ENCODE measurements at places on chromosomes 1 and 21. TPM values are rescaled to one million over a fixed set of nuclear protein-coding genes. Genes with fewer than 3 reads are reported as not detected.

The TRABD2B gene
- 0.18 TPM for total RNA-seq

The PRAMEF13 gene
- total RNA-seq = not detected

The SEMA4A gene
- 3.7 TPM for total RNA-seq

The HAO2 gene
- total RNA-seq = 0.12 TPM

The NEK2 gene
- total RNA-seq = not detected

The OR2T35 gene
- not detected for total RNA-seq

The ID3 gene
- total RNA-seq = 274 TPM

DNA sequence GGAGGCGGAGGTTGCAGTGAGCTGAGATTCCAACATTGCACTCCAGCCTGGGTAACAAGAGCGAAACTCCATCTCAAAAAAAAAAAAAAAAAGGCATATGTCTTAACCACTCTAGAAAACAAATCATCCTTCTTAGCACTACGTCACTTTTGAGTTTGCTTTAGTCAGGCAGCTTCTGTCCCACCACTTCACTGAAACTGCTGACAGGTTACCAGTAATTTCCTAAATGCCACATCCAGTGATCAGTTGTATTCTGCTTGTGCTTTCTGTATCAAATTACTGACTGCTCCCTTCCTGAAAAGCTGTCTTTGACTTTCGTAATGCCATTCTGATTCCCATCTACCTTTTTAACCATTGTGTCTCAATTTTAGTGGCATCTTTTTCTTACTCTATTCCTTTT lies 21.7 kb downstream of the RCOR3 start:
- DNase-seq = no peak

DNA sequence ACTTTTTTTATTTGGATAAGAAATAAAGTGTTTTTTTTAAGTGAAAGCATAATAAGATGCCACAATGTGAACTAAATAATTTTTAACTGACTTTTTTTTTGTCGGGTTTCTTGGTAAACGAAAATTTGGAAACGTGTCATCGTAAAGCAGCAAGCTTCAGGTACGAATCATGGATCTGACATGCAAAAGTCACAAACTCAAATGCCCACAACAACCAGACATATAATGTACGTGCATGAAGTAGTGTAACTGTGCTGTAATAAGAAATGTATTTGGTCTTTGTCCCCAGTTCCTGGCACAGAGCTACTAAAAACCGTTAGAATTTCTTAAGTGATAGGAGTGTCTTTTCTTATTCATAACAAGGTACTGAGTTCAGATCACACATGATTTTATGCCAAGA lies 44.3 kb upstream of the LRRC7 start:
- DNase-seq = no peak

DNA sequence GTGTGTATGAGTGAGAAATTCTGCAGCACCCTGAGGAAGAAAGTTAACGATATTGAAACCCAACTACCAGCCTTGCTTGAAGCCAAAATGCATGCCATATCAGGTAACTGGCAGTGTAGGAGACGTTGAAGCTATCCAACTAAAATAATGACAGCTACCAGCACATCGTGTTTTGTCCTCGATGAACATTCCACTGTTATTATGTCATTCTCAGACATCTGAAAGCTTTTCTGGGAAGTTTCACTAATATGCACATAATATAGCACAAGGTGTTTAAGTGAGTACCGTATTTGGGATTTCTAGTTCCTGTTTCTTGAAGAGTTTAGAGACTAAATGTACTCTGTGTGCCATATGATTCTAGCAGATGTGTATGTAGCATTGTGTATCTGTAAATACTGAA lies 173.5 kb downstream of the DISC1 start:
- DNase-seq = no peak

DNA sequence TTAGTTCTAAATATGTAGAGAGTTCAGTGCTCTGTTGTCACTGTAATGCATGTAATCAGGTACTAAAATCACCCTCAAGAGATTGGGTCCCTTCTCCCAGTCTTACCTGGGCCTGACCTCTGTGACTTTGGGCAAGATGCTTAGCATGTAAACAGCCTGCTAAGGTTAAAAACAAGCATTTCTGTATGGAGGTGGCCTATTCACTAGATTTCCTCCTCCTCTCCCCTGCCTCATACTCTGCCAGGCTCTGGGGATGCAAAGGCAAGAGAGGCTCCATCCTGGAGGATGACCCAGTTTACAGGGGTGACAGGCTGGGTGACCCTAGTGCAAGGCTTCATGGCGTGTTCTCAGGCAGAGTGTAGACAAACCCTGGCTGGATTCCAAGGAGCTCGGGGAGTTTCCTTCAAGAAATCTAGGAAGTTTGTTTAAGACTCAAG lies 28.8 kb downstream of the VANGL2 start:
- DNase-seq = no peak

GRCh38 chr1:75600781-75601180 lies 10.1 kb downstream of the SLC44A5 start:
- no peak for DNase-seq

- DNase-seq = no peak
Observed at GRCh38 chr1:244241438-244241837, 190.4 kb downstream of the ZBTB18 start.

DNA sequence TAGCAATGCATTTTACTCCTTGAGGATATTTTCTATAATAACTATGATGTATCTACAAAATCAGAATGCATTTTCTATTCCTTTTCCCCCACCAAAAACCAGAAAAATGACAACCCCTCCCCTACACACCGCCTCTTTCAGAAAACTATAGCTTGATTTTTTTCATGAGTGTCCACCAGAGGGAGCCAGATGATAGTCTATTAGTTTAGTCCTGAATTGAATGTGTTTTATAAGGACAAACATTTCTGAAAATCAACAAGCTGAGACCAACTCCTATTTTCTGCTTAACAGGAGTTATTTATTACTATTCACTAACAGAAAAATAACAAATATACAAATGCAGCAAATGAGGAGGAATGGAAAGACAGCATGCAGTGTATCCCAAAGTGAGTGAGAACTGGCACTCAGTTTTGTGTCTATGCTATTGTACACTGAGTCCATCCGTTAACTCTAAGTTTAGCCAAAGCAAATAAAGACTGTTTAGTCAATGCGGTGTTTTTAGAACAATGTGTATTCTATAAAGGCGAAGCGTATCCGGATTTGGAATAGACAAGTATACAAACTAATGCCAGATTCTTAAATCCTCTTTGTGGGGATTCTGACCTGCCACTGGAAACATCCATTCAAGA lies 182.6 kb downstream of the VAV3 start:
- DNase-seq = no peak

DNA sequence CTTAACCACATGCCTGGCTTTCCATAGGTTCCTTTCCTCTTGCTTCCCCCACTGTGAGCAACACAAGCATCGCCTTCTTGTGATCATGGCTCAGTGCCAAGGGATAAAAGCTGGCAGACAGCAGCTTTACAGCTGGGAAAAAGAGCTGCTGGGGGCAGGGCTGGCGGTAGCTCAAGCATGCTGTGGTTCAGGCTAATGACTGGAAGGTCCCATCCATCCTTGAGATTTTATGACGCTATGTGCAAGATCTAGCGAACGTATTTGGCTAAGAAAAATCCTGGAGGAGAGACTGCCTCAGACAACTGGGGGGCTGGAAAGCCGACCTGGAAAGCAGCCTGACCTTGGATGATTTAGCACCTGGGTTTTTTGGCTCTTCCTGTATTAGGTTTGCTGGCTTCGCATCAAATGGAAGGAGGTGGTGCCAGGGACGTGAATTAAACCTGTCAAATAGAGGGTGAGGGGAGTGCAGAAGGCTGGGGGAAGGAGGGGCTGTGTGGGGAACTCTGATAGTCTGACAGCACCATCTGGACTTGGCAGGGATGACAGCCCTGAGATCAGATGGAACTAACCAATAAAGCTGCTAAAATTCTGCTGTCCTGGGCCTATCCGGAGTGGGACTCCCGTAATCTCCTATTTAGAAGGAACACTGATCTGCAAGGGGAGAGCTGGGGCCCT lies 34.8 kb downstream of the ZMYND12 start:
- DNase-seq = peak; percentile 57

DNA sequence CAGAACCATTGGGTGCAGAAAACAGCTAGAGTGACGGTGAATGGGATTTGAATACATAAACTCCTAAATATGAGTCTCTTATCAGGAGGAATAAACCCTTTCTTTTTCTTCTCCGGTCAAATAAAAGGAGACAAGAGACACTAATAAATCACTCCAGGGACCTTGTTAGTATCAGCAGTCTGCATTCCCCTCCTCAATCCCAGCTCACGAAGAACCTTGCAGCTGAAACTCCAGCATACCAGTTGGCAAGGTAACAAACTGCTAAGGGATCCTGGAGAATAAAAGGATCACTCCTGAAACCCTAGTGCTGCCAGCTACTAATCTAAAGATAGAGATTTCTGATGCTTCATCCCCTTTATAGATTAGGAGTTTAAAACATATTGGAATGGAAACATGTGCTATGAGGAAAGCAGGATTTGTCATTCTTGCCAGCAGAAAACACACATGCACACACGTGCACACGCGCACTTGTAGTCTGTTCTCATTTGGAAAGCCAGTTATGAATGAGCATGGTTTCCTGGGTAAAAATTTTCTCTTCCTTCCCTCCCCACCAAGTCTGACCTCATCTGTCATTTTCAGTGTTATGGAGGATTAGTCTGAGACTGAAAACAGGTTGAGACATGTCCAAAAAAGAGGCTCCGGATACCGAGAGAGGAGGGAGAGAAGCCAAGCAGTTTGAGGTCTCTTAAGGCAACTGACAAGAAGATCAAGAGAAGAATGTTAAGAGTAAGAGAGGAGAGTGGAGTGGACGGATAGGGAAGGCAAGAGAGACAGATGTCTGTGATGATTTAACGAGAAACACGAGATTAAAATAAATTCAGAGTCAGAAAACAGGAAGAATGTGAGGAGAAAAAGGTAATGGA lies 10.9 kb downstream of the IER5 start:
- no peak for DNase-seq

- DNase-seq = no peak
Observed at GRCh38 chr1:204366759-204367158, 7.0 kb upstream of the PLEKHA6 start.

- no peak for DNase-seq
Observed at GRCh38 chr1:154619181-154619948, 11.4 kb upstream of the ADAR start.
